ENCODE measurements at places on chromosomes 3 and 15.

GRCh38 chr3:84993956-84994355, 35.2 kb downstream of the CADM2 start:
- DNase-seq: no peak

- no peak for DNase-seq
Measured at GRCh38 chr15:95174301-95175259, 943.2 kb downstream of the MCTP2 start.

DNA sequence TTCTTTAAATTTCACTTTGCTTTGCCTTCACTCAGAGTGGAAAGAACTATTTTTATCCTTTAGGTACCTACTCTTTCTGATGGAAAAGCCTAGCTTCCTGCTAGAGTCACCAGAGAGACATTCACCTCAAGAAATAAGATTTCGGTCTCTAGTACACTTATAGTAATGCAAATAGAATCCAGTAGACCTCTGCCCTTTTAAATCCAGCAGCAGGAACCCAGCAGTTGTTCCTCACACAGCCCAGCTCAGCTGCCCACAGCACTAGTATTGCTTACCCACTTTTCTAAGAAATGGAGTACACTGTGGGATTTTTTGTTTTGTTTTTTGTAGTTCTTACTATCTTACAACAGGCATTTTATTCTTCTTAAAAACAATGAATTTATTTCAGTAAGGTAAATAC, 497.0 kb upstream of the CCDC54 start:
- DNase-seq: no peak

DNA sequence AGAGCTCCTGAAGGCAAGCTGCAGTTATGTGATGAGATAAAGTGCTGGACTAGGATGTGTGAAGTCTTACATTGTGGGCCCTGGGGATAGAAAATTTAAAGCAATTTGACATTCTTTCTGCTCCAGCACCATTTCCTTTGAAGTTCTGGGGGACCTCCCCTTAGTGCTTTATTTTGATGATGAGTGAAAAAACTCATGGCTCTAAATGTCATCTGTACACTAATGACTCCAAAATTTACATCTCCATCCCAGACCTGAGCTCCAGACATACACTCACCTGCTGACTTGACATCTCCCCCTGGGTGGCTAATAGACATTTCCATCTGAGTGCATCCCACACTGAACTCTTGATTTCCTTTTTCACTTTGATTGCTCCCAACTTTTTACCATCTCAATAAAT, 276.4 kb downstream of the EPHB1 start:
- DNase-seq: no peak

DNA sequence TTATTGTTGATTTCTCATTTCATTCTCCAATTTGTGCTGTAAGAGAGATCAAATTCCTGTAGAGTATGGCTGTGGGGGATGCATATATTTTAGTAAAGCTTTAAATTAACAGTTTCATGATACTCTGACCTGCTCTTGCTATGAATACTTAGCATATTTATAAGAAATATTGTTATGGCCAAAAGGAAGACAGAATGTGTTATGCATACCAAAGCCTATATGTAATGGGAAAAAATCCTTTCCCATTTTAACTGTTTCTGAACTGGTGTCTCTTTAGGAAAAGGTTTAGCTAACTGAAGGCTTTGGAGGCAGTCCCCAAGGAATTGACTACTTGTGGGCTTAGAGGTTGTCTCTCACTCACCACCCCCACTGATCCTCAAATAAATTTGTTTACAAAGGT, 59.2 kb downstream of the CADPS start:
- no peak for DNase-seq
